ENCODE measurements at places on chromosomes 11 and 22.

DNA sequence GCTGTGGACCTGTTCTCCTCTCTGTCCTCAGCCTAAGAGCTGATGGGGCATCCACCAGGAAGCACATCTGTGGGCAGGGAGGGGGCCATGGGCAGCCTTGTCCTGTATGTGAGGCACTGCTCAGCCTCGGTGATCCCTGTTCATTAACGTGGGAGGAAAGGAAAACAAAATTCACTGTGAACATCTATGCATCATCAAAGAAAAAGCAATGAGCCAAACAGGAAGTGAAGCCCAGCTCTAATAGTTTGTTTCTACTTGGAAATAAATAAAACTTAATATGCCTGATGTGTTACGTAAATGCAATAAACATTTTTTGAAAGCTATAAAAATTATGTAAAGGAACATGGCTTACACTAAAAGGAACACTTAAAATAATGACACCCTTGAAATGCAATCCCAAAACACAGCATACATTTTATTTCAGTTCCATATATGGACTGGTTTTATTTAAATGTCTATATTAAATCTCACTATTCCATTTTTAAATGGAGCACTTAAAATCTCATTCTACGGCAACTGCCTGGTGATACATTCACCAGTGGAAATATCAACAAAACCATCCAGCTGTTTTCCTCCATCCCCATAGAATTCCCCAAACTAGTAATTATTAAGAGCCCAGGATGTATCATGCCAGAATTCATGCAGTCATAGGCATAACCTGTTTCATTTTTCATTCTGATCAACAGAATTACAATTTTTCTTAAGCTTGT is 78.3 kb downstream of the ZNF280B start:
- DNase-seq = no peak

DNA sequence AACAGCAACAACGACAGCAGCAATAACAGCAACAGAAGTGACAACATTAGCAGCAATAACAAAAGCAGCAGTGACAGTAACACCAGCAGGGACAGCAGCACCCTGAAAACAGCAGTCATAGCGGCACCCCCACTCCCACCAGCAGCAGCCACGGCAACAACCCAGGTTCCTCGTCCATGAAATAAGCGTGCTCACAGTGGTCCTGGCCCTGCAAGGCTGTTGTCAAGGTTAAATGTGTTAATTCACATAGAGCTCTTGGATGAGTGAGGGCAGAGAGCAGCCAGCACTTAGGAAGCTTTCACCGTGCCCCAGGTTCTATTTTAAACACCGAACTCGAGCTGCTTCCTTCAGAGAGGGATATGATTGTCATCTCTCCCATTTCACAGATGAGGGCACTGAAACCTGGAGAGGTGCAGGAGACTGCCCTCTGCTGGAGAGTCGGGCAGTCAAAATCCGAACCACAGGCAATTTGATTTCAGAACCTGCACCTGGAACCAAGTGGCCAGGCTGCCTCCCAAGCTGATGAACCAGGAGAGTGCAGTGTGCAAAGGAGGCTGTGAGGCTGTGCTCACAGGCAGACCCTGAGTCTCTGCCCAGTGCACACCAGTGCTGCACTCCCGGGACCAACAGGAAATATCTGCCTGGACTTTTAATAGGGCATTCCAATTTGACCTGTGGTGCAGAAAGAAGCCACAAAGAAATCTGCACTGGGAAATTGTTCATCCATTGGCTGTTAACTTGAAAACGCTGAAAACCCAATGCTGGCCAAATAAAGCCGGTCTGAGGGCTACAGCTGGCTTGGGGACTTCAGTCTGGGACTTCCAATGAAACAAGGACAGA is 22.9 kb upstream of the FGF3 start:
- DNase-seq = no peak

DNA sequence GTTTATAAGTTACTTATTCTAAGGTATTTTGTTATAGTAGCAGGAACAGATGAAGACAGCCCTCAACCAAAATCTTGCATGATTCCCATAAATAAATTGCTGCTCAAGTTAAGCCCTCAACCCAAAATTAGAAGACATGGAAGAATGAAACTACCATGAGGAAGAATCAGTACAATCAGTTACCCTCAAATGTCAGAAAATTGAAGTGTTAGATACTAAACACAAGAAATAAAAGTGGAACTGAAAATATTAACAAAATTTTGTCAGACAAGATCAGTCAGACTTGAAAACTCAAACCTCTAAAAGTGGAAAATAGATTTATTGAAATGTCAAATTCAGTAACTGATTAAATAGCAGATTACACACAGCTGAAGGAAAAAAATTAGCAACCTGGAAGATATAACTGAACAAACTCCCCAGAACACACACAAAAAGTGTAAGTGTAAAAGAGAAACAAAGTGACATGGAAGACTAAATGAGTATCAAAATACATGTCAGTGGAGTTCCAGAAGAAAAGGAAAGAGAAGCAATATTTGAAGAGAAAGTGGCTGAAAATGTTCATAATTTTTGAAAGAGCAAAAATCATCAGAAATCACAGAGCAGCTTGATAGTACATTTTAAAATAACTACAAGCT is 49.5 kb upstream of the GNAZ start:
- no peak for DNase-seq

GRCh38 chr11:6655790-6656583 is at the start of gene DCHS1:
TSS of gene DCHS1 (minus strand) at chr11:6655809. CDS start at chr11:6641613, 14,196 bp downstream.
- no peak for DNase-seq

DNA sequence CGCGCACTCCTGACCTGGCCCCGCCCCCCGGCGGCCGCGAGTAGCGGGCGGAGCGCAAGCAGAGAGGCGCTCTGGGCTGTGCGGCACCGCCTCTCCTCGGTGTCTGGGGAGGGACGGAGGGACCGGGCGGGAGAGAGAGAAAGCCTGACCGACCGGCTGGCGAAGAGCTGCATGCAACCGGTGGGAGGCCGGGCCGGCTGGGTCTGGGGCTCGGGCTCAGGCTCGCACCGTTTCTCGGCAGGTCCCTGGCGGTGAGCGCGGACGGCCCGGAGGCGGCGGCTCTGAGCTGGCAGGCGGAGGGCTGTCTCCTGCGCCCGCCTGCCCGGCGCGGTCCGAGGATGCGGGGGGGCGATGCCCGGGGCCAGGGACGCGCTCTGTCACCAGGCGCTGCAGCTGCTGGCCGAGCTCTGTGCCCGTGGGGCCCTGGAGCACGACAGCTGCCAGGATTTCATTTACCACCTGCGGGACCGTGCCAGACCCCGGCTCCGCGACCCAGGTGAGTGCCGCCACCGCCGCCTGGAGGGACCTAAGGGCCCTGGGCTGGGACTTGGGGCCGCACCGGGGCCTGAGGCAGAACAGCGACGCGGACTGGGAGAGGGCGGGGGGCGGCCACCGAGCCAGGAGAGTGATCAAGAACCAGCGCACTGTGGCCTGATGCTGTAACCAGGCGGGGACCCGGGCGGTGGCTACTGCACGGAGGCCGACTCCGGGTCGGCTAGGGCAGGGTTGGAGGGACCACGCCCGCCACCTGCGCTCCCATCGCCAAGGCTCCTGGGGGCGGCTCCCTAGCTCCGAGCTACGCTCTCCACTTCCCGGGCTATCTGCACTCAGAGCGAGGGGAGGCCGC is at the start of gene SYT9:
TSS of gene SYT9 (plus strand) at position 69 of the 847 bp plus-strand sequence. CDS start at position 352, 283 bp downstream.
- peak; percentile 81 for DNase-seq

DNA sequence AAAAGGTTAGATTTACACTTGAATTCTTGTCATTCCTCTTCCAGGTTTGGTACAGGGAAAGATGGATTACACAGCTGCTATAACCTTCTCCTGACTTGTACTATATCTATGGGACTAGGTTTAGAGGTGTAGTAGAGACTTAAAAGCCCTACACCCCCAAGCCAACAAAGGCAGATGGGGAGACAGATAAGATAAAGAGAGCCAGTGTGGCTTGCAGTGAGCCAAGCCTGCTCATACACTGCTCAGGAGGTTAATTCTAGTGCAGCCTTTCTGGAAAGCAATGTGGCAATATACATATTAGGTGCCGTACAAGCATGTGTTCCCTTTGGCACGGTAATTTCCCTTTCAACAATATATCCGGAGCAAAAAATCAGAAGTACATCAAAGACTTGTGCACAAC is 10.8 kb downstream of the SIK3 start:
- no peak for DNase-seq

DNA sequence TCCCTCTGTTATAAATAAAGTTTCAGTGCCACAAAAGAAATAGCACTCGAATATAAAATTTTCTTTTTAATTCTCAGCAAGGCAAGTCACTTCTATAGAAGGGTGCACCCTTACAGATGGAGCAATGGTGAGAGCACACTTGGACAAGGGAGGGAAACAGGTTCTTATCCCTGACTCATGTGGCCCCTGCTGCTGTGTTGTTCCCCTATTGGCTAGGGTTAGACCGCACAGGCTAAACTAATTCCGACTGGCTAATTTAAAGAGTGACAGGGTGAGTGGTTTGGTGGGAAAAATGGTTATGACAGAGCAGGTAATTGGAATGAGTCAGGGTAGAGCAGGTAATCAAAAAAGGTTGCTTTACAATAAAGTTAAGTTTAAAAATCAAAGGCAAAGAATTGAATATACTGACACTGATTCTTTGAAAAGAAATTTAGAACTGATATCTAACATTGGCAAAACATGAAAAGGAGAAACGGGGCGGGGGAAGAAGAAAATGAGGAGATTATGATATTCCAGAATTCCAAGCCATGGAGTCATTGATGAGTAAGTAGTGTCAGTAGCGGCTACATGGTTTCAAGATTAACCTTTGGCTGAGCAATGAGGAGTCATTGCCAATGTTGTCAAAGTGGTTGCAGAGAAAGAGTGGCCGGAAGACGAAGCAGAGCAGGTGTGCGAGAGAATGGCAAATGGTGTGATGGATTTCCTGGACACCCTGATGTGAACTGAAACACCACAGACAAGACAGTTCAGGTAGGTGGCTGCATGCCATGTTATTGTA is 48.4 kb upstream of the MRGPRX1 start:
- DNase-seq = no peak

GRCh38 chr11:75766443-75767227 is 1.9 kb upstream of the DGAT2 start:
- DNase-seq = no peak

- no peak for DNase-seq
Observed at GRCh38 chr22:44632541-44633396, 69.2 kb upstream of the PRR5 start.

DNA sequence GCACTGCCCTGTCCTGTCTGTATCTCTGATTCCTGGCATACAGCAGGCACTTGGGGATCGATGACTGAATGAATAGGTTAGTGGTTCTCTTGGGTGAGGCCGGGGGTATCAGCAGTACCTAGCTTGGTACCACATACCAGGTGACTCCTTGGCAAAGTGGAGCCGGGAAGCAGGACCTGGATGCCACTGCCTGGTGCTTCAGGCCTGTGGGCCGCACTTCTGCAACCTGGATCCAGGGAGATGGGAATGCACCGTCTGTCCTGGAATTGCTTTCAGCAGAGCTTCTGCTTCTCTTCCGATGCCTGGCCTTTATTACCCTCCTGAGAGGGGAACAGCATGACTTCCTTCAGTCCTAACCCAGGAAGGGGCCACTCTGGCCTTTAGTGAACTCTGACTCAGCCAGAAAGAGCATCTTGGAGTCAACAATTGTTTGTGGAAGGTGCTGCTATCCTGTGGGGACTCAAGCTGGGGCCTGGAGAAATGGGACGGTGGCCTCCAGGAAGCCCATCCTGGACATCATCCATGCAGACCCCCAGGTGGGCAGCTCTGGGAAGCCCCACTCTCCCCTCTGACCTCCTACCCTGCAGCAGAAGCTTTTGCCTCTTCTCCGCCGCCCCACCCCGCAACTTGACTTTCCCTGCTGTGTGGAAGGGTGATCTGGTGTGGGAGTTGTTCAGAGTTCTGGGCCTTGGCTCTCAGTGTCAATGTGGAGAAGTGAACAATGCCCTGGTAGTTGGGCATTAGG is 5.1 kb downstream of the CD82 start:
- no peak for DNase-seq

DNA sequence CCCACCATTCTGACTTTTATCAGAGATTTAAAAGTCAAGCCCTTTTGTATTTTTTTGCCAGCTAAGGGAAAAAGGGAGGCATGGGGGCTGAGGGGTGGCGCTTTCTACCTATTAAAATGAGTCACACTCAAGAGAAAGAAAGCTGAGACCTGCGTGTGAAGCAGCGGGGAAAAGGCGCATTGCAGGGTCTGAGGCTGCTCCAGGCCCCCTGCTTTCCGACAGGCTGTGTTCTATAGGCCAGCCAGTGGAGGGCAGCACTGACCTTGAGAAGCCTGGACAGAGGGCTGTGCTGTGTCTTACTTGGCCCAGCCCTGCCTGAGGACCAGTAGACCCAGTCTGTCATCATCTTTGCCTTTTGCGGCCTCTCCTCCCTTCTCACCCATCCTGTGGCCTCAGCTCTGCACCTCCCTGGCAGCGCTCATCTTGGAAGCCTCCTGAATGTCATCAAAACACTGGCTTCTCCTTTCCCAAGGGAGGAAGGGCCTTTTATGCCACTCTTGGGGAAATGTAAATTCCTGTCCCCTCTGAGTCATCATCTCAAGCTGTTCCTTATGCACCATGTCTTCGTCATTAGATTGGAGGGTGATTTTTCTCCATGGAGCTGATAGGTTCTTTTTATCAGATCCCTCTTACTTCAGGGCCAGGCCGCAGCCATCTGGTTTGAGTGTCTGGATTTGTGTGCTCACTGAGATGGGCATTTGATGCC is 12.6 kb upstream of the MAPK8IP1 start:
- peak; percentile 86 for DNase-seq

DNA sequence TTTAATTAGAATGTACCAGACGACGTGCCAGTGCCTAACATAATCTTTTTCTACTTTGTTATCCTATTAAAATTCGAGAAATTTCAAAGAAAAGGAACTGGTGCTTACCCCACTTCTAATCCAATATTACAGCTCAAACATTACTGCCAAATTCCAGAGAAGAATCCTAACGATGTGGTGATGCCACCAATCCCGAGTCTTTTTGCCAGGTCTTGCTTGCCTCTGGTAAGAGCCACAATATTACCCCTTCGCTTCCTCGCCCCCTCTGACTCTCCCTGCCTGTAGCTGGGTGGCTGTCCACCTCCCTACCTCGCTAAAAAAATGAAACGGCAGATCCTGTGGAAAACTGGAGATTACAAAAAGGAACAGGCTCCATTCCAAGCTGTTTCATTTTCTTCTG is 49.4 kb upstream of the TBCEL start:
- DNase-seq = no peak

- no peak for DNase-seq
Observed at GRCh38 chr11:131744847-131745246, 374.4 kb downstream of the NTM start.

DNA sequence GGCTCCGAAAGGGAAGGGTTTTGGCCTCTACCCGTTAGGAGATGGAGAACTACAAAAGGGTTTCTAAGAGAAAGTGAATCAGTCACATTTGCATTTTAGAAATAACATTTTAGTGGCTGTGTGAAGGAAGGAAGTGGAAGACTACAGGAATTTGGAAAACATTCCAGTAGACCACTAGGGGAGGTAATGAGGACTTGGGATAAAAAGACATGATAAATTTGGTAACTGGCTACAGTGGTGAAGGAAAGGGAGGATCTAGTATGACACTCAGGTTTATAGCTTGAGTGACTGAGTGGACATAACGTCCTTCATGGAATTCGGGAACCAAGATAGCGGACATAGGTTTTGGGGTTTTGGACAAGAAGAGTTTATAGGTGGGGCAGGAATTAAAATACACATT is 7.0 kb upstream of the RRM1 start:
- DNase-seq = no peak

Measured in Ammon's horn (tissue), 1 donor.